ENCODE measurements at places on chromosomes 4 and X.
A peak's percentile ranks its signal among the peaks of the same experiment; 100 is the strongest.

DNA sequence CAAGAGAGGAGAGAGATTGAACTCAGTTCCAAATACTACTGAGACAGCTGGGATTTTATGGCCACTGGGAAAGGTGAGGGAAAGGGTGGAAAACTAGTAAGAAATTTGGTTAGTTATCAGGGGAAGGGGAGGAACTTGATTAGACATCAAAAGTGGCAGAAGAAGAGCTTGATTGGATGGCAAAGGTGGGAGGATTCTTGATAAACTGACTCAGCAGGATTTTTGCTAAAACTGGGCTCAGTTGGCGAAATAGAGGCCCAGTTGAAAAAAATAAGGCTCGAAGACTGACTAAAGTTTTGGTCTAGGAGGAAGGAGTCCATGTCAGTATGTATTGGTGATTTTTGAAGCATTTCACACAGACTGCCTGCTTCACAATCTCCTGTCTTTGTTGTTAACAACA is 10.0 kb downstream of the BEX3 start:
- DNase-seq = no peak

DNA sequence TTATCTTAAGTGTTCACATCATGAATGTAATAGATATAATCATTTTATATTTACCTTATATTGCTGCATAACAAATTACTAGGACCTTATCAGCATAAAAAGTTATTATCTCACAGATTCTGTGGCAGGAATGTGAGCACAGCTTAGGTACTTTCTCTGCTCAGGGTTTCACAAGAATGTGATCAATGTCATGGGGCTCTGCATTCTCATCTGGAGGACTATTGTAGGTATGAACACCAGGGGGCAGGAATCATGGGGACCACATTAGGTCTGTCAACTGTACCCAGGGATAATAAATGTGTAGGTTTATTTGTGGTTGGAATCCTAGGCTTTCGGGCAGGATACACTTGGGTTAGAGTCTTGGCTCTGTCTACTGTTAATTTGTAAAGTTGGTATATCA is 519.2 kb downstream of the ARAP2 start:
- no peak for DNase-seq

DNA sequence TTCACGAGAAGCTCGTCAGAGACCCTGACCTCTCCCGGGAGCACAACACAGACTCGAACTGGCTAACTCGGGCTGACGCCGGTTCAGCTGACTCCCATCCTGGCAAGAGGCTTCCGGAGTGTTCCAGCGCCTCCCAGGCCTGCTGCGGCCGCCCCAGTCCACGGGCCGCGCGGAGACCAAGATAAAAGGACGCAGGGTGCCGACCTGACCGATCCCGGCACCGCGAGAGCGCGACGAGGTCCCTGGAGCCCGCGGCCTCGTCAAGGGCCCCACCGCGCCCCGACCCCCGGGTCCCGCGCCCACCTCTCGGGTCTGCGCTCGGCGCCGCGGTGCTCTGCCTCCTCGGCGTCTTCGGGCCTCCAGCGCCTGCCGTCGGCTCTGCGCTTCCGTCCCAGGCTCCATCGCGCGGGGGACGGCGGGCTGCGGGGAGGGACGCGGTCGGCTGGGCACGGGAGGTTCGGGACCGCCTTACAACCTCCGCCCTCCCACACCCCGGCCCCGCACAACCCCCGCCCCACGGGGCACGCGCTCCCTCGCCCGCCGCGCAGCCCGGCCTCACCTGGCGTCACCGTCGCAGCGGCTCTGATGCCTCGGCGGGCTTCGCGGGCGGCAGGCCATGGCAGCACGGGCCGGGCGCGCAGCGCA is 426 bp downstream of the SLBP start:
- peak; percentile 59 for DNase-seq

GRCh38 chr4:38490753-38491446 is 173.1 kb upstream of the KLF3 start:
- no peak for DNase-seq

- DNase-seq = peak; percentile 83
Measured at GRCh38 chr4:154551872-154552686, 1.9 kb upstream of the PLRG1 start.

GRCh38 chr4:146340798-146341197 is 126.5 kb downstream of the REELD1 start:
- DNase-seq = peak; percentile 30

DNA sequence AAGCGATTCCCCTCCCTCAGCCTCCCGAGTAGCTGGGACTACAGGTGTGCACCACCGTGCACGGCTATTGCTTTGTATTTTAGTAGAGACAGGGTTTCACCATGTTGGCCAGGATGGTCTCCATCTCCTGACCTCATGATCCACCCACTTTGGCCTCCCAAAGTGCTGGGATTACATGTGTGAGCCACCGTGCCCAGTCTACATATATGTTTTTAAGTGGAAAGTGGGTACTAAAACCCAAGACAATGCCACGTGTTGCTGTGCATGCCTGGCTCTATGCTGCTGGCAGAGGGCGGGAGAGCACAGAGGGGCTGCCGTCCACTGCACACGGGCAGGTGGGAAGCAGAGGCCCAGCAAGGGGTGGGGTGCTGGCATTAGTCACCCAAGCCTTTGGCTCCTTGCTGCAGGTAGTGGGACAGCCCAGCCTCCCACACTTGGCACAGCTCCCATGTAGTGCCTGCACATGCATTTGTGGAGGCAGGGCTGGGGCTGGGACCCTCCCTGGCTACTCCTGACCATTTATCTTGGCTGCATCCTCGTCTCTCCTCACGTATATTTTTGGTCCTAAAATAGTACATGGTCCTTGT is 3.5 kb downstream of the EMD start:
- DNase-seq = no peak

- peak; percentile 35 for DNase-seq
Measured at GRCh38 chr4:7073526-7074390, 5.9 kb upstream of the GRPEL1 start.

DNA sequence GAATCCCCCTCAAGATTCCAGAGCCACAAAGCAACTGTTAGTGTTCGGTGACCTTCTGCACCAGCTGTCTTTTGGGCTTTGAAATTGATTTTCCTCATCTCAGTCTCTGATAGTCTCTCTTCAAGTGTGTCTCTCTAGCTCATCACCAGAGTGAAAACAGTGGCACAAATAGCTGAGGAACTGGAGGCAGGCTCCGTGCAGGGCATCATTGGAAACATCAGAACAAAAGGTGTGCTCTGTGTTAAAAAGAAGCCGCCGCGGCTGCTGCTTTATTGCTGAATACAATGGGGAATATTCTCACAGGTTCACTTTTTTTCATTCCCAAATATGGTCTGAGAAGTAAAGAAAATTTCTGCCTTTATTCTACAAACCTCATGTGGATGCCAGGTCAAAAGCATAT is 297.5 kb downstream of the DCTD start:
- no peak for DNase-seq

DNA sequence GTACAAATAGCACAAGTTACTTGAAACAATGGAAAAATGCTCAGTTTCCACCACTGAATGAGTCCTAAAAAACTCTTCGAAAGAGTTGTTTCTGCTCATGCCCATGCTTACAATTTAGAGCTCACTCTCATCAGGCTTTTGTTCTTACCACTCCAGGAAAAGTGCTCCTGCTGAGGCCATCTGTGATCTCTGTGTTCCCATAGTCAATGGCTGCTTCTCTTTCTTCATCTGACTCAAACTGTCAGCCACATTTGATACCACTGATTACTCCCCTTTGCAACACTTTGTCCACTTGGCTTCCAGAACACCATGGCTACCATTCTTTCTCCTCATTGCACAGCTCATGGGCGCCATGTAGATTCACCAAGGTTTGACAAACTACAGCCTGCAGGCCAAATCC is 80.0 kb upstream of the SLC34A2 start:
- DNase-seq = no peak

DNA sequence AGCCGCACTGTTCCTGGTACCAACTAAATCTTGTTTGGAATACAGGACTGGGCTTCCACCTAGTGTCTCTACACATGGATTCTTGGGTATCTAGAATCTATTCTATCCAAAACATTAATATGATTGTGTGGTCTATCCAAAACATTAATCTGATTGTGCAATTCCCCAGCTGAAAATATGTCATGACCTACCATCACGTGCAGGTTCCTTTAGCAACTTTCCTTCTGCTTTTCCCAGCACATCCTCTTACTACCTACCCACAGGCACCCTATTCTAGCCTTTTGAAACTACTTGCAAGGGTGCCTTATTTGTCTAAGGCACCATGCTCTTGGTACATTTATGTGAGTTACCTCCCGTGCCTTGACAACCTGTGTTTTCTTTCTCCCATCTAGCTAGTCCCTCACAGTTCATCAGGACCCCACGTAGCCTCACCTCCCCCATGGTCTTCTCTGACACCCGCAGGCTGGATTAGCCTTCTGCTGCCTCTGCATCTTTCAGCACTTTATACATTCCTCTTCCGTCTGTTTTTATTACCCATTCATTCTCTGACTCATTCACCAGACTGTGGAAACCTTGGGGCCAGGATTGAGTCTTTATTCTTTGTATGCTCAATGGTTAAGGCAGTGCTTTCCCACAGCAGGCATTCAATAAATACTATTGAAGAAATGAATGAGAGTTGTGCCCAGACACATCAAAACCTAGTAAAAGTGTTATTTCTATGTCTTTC is 88.8 kb upstream of the FAM9B start:
- peak; percentile 20 for DNase-seq

- no peak for DNase-seq
Measured at GRCh38 chrX:110248578-110248977, 69.3 kb downstream of the AMMECR1 start.

- no peak for DNase-seq
Measured at GRCh38 chrX:49675075-49675719, 20.6 kb downstream of the PAGE1 start.

- peak; percentile 62 for DNase-seq
Measured at GRCh38 chrX:123830309-123830708, 29.5 kb upstream of the XIAP start.

DNA sequence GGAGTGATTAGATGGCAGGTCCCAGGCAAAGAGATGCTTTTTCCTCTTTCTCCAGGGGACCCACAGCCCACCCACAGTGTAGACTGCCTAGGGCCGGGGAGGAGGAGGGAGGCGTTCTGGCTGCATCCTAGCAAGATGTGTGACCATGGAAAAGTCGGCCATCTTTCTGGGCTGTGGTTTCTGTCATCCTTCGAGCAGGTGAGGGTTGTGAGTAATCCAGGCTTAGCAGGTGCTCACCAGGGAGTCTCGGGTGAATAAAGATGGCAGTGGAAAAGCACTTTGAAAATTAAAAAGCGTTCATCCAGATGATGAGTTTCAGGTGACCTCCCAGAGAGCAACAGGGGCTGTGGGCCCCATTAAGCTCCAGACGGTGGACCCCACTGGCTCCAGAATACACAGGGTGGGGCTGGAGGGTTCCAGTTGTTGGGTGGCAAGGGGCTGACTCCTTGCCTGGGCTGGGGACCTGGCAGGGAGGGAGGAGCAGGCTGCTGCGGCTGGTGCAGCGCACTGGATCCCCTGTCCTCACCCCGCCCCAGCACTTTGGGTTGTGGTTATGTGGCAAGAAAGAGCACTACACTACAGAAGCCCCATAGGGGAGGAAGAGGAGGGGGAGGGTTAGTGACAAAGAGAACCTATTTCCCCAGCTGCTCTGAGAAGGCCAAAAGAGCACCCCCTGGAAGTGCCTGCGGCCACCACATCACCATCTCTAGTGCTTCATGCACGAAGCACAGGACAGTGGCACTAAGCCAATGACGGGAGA is 23.7 kb downstream of the ELF4 start:
- DNase-seq = no peak

DNA sequence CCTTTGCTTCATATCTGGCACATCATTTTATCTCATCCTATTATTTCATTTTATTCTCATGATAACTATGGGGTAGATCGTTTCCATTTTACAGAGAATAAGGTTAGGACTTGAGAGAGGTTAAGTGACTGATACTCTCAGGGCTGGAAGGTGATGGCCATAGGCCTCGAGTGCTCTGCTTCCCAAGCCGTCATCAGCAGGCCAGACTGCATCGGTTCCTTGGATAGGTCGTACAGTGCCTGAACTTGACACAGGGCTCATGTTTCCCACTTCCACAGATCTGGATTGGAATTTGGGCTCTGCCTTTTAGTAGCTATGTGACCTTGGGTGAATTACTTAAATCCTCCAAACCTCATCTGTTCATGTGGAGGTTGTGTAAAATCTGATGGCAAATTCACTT is 81.4 kb downstream of the TMEM131L start:
- DNase-seq = no peak

DNA sequence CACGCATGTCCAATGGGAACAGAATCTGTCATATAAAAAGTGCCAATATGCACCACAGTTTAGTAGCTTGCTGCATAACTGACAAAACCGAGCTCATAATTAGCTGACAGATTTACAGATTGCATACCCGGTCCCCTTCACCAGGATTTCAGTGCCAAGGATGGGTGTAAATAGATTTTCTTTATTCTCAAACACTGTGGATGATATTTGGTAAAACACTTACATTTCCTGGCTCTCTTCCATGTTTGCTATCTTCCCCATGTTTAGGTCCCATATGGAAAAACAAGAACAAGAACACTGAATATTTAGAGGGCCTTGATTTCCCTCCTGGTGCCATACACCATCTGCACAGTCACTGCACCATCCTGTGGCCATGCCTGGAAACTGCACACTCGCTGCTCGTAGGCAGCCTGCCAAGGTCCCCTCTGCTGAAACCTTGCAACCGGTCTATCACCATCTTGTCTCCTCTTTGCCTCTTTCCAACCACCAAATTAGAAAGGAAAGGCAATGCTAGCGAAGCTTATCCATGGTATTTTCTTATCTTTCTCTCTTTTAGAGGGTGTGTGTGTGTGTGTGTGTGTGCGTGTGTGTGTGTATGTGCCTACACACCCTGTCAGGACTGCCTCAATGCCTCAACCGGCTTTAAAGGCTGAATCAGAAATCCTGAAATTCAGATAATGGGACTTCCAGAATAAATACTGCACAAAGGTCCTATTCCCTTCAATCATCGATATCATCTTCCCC is 124.2 kb upstream of the MBNL3 start:
- DNase-seq = peak; percentile 16

DNA sequence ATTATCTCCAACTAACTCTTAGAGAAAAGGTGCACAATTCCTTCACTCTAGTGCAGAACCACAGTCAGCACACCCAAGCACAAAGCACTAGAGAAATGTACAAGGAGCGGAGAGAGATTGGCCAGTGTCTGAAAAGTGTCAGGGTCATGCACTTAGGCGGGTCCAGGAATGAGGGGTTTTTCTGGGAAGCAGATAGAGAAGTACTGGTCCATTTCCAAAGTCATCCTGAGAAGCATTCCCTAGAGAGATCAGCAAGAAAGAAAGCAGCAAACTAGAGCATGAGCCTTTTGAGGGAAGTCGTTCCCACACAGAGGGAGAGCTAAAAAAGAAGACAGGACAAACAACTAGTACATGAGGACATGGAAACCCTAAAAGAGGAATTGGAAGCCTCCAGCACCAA is 168.1 kb upstream of the MAP3K15 start:
- no peak for DNase-seq

GRCh38 chr4:38674258-38675144 is 10.5 kb downstream of the KLF3 start:
- peak; percentile 22 for DNase-seq

GRCh38 chrX:68511255-68511654 is 12.4 kb downstream of the YIPF6 start:
- DNase-seq = peak; percentile 26

GRCh38 chr4:139556071-139556723 is at the start of gene SETD7:
Gene SETD7, minus strand, starts transcription at chr4:139556219. Its CDS starts 82 bp downstream, at chr4:139556137.
- DNase-seq = peak; percentile 83

- no peak for DNase-seq
Measured at GRCh38 chr4:159429693-159430035, 326.8 kb downstream of the RAPGEF2 start.
